ENCODE measurements at places on chromosomes 11 and 22.

- DNase-seq: peak; percentile 83
Measured at GRCh38 chr11:76339221-76339620, 41.7 kb downstream of the THAP12 start.

- DNase-seq: peak; percentile 19
Measured at GRCh38 chr11:123143476-123143875, 51.6 kb downstream of the CLMP start.

DNA sequence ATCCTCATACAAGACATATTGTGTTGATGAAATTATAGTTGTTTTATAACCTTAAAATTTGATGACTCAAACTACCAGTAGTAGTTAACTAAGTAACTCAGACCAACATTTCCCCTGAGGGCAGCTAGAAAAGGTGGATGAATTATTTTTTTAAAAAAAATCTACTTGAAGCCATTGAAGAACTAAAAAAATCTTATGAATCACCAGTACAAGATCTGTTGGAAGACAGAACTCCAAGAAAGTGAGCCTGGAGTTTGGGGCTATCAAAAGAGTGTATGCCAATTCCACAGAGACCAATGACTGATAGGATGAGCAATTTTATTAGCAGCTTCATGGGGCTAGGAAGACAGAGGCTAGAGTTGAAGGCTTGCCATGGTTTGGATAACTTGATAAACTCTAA, 72.4 kb downstream of the CYP2R1 start:
- no peak for DNase-seq

DNA sequence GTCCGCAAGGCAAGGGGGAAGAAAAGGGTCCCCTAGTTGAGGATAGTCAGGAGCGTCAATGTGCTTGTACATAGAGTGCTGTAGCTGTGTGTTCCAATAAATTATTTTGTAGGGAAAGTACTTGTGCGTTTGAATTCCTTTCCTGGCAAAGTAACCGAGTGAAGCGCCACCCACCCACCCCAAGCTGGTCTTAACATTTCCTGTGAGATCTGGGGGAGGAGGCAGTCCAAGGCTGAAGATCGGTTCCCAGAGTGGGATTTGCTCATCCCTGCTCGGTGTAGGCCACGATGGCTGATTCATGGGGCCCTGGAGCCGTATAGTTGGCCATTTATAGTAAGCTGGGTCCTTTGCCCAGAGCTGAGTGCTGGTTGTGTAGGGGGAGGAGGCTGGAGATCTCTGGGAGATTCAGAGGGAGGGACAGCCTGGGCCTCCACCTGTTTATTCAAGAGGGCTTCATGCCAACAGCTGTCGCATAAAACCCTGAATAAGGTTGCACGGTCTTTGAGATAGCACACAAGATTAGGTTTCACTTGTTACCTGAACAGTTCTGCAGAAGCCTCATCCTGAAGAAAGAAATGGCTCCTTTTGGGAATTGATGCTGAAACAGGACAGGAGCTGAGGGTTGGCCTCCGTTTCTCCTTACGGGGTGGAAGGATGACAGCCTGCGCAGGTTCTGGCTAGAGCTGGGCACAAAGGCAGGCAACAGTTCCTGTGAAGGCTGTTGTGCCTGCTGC, 2.4 kb downstream of the ATF4 start:
- DNase-seq: peak; percentile 45

- no peak for DNase-seq
Measured at GRCh38 chr11:24502425-24502824, 5.6 kb downstream of the LUZP2 start.

- no peak for DNase-seq
Measured at GRCh38 chr11:2214527-2215229, 43.1 kb upstream of the TH start.

DNA sequence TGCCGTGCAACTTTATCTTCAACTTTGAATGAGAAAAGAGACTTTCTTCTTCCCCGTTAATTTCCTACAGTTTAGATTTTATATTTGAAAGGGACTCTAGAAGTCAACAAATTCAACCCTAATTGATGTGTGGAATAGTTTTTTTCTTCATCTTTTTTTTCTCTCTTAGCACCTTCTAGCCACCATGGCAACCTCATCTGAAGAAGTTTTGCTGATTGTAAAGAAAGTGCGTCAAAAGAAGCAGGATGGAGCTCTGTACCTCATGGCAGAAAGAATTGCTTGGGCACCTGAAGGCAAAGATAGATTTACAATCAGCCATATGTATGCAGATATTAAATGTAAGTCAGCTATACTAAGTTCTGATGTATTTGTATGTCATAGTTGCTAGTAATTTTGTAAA, 10.5 kb downstream of the GTF2H1 start:
- no peak for DNase-seq

- no peak for DNase-seq
Measured at GRCh38 chr22:27194096-27194748, 536.8 kb downstream of the MIAT start.

GRCh38 chr11:130638033-130638432, 189.6 kb downstream of the ADAMTS15 start:
- DNase-seq: no peak

DNA sequence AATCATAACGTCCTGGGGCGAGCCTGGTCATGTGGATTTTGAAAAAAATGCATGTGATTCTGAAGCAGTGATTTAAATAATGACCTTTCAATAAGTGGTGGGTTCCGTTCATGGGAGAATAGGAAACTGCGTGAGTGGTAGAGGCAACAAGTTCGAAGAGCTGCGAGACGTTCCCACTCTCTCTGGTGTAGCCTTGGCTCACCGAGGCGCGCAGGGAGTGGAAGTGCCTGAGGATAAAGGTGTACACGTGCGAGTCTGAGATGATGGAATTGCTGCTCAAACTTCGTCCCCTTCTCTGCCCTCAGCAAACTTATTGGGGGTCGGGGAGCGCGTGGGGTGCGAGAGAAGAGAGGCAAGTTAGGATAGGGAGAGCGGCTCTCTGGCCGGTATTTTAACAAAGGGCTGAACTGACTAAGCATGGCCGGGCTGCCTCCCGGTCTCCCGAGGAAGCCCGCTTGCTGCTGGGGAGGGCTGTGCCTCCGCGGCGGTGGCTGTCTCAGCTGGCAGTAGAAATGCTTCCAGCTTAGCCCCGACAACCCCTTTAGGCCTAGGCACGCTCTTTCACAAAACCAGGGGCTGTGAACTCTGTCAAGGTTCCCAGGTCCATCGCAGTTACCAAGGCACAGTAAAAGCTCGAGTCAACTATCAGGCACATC, 875 bp upstream of the STT3A start:
- peak; percentile 86 for DNase-seq

DNA sequence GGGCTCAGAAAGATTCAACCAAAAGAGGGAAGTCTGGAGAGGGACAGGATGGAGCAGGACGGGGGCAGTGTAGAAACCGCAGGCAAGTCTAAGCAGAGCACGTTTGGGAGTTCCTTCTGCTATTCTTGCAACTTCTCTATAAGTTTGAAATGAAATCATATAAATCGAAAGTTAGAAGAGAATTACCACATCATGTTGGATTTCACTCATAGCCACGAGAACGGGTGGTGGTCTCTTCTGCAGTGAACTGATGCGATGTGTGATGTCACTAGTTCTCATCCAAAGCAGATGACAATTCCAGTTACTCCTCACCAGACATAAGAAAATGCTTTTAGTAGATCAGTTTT, 36.0 kb downstream of the KCNQ1 start:
- DNase-seq: peak; percentile 89

DNA sequence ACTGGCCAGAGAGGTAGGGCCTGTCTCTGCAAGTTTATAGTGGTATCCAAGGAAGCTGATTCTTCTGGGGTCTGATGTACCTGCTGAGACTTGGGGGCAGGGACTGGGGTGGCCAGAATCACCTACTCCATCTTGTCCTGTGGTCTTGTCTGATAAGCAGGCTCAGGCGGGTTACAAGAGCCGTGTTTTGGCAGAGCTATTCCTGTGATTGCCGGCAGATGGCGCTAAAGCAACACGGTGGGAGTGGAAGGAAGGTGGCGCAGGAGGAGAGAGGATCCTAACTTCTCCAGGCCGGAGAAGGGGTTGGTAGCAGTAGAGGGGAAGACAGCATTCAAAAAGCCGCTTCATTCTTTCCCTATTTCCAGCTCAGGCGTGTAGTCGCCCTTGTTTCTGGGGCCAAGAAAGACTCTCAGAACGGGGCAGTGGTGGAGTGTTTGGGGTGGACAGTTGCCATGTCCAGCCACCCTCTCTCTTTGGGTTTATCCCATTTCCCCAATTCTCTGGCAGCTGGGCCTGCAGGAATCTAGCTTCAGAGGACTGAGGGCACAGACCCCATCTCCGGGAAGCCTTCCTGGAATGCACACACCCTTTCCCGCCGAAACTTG, 15.1 kb downstream of the CHRM1 start:
- DNase-seq: peak; percentile 89

DNA sequence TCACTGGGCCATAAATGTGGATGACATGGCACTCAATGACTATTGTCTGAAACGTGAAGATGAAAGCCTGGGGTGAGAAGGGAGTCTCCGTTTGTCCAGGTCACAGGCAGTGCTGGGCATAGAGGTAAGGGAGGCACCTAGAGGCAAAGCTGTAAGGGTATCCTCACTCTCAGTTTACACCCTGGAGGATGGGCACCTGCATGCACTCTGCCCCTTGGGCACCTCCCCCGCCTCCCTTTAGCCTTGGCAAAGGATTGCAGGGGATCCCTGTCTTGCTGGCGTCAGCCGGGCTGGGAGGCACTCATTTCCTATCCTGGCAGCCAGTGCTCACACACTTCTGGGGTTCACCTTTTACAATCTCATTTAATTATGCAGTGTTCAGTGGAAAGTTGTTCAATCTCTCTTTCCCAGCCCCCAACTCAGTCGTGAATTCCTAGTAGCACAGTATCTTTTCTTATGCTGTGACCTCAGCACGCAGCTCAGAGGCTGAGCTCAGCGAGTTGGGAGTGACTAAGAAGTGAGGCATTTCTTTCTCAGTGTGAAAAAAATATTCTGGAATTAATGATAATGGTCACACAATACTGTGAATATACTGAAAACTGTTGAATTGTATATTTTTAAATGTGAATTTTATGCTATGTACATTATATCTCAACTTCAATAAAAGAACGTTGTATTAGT, 866.6 kb downstream of the BRD1 start:
- no peak for DNase-seq

- no peak for DNase-seq
Measured at GRCh38 chr22:31241936-31242335, 29.8 kb downstream of the LIMK2 start.

GRCh38 chr11:46294365-46295309, 17.2 kb downstream of the CREB3L1 start:
- DNase-seq: no peak

DNA sequence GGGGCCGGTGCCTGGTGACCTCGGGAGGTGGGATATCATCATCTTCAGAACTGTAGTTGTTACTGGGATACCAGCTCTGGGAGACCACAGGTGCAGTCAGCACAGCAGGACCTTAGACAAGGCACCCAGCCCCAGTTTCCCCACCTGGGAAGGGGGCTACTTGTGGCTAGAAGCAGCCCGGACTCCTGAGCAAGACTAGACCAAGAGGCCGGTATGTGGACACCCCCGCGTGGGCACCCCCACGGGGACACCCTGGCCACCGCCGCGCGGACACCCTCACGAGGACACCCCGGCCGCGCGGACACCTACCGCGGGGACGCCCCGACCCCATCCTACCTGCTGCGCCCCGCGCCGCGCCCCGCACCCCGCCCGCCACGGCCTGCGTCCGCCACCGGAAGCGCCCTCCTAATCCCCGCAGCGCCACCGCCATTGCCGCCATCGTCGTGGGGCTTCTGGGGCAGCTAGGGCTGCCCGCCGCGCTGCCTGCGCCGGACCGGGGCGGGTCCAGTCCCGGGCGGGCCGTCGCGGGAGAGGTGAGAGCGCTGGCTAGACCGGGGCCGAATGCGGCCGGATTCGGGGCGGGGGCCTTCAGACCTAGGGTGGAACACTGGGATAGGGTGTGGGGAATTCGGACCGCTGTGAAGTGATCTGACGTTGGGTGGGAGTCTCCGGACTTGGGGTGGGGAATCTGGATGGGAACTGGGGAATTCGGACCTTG, at the start of the genes COMT and TXNRD2:
TSS of gene COMT (plus strand) at position 408 of the 718 bp plus-strand sequence. CDS start 20,755 bp downstream, outside the sequence.
TSS of gene TXNRD2 (minus strand) at position 454 of the 718 bp plus-strand sequence. CDS start at position 439, 15 bp downstream.
- DNase-seq: peak; percentile 91

DNA sequence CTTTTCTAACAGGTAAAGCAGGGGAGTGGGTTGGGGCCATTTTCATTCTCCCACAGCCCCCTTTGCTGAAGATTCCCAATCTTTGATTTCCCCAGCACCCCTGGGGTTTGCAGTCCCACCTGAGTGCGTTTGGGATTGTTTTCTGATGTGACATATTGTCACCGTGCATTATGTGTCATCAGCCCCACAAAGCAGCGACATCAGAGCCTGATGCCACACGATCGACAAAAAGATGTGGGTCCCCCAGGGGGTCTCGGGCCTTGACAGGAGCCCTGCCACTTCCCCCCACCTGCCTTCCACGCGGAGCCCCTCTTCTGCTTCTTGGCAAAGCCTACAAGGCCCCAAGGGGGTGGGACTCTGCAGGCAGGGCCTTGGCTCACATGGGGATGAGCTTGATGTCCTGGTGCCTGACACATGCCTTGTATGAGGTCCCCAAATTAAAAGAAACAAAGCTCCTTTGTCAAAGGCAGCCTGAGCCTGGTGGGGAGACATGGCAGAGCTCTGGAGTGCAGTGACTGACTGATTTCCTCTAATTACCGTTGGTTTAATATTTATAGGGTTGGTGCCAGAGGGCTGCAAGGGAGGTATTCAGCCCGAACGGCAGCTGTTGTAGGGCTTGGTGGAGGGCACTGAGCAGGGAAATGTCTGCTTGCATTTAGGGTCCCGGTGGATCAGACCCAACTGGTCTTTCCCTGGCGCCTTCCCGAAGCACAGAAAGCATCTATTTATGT, 149.2 kb downstream of the MIAT start:
- no peak for DNase-seq

DNA sequence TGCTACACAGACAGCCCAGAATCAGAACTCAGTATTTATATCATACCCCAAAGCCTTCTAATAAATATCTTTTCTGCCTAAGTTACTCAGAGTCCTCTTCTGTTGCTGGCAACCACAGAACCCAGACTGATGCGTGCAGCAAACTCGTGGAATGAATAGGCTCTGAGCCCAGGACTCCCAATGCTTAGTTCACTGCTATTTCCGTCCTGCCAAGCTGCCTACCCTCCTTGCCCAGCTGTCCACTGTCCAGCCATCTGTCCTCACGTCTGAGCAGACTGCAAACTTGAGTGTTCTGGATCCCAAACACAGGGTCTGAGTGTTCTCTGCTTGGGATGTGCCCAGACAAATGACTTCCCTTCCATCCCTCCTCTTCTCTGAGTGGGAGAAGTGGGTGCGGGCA, 19.4 kb downstream of the PTPN5 start:
- DNase-seq: no peak

- peak; percentile 42 for DNase-seq
Measured at GRCh38 chr11:8989453-8989852, 14.3 kb downstream of the NRIP3 start.
